ENCODE measurements at places on chromosomes 1 and 21.

- DNase-seq, result no peak
Measured at GRCh38 chr1:39159224-39160036, 45.1 kb upstream of the MACF1 start.

- DNase-seq, result peak; percentile 41
Measured at GRCh38 chr1:156623946-156624813, 5.0 kb downstream of the HAPLN2 start.

- DNase-seq, result no peak
Measured at GRCh38 chr1:229360420-229360819, 17.6 kb upstream of the CCSAP start.

GRCh38 chr1:98870959-98871903 lies 133.4 kb downstream of the PLPPR5 start:
- DNase-seq, result peak; percentile 25

- no peak for DNase-seq
Measured at GRCh38 chr1:100250264-100250663, 630 bp upstream of the DBT start.

DNA sequence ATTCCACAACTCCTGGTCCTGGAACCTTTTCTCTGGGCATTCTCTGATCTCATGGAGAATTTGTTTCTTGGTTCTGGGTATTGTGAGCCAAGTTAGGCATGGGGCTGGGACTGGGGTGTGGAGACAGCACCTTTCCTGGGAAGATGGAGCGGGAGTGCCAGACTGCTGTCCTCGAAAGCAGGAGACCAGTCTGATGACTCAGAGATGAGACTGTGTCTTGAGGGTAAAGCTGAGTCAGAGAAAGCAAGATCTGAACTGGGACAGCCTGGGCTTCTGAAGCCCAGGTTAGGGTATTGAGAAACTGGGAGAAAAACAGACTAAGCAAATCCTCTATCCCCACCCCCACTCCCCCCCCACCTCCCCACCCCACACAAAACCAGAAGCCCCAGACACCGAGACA lies 2.2 kb upstream of the KANK4 start:
- DNase-seq, result no peak

GRCh38 chr1:168096296-168097165 lies 40.2 kb downstream of the GPR161 start:
- DNase-seq, result no peak

DNA sequence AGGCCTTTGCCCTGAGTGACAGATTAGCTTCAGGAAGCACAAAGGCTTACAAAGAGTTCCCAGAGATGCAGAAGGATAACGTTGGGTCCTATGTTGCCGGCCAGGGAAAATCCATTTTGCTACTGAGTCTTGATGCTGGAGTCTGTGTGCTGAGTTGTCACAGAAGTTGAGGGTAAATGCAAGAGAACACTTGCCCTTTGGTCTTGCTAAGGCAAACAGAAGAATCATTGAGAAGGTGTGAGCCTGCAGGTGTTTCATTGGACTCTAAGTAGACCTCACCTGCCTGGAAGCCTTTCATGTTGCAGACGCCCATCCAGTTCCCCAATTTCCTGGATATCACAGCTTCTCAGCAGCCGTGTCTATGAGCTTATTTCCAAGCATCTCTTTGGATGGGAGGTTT lies 105.2 kb downstream of the PCP4 start:
- DNase-seq, result no peak

- DNase-seq, result no peak
Measured at GRCh38 chr1:121483961-121484424, 299.2 kb downstream of the SRGAP2C start.

DNA sequence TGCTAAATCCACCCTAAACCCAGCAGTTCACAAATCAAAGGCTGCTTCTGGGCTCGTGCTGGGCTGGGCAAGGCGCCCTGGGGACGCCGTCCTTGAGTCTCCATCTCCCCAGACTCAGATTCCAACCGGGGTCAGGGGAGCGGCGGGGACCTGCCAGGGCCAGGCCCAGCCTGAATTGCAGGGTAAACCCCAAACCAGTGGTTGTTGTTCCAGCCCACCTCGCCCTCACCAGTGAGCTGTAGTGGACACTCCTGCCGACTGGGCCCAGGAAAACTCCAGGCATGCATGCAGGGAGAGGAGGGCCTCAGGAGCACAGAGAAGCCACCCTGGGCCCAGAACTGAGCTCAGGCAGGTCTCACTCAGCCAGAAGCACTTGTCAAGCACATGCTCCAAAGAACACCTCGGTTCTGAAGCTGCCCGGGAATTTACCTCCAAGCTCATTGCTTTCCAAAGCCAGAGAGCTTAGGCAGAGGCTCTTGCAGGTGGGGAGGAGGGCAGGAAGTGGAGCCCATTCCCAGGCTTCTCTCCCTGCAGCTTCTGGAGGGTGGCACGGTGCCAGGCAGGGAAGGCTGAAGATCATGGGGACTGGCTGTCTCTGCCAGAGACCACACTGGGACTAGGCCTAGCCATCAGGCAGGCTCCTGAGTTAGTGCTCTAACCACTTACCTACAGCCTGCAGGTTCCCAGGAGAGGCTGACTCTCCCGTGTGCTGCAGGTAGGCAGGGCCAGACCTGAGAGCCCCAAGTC lies 437.0 kb downstream of the MATN1 start:
- no peak for DNase-seq

GRCh38 chr1:216905137-216905536 lies 181.9 kb upstream of the ESRRG start:
- DNase-seq, result no peak

DNA sequence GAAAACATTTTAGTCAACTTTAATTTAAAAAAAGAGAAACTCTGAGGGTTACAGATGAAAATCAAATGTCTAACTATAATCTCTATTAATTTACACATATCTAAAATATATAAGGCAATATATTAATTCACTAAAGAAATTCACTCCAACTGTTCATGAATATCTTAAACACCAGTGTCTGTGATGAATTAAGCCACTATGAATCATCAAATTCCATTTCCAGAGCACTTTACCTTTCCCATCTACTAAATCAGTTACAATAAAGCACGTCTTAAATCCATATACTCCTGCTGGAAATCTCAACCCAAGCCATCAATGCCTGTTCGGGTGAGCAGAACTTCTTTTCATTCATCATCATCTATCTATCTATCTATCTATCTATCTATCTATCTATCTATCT lies 4.3 kb downstream of the TAF5L start:
- DNase-seq, result no peak

DNA sequence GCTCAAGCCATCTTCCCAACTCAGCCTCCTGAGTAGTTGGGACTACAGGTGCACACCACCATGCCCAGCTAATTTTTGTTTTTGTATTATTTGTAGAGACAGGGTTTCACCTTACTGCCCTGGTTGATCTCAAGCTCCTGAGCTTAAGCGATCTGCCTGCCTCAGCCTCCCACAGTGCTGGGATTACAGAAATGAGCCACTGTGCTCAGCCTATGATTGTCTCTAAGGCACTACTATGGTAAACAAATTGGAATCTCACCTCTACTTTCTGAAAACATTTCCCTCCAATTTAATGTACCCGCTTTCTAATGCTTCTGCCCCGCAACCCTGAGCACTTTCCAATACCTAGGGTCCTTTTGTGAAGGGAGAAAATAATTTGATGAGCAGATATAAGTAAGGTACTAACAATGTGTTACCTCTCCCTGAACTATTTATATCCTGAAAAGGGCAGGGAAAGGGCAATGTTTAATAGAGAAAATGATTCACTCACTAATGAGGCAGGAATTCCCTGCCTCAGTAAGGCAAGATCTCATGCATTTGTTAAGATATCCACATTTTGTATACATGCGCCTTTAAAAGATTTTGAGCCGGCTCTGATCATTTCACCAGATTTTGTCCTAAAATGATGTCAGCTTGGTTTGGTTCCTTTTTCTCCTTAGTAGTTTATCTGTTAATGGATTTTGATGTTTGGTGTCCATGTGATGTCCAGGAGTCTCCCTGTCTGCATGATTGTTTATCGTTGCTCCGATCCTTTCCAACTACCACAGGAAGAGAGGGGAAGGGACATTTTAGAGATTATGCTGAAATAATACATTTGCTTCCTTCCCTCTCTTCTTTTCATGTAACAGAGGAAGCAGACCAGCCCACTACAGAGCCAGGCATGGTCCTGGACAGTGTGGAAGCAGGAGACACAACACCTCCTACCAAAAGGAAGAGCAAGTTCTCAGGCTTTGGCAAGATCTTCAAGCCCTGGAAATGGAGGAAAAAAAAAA lies 47.3 kb upstream of the RCC1 start:
- DNase-seq, result no peak

GRCh38 chr1:230572121-230573105 lies 69.9 kb upstream of the COG2 start:
- no peak for DNase-seq

Data from activated CD4-positive, alpha-beta T cell treated with anti-CD3 and anti-CD28 coated beads, Interleukin-2, amount 50 U/mL, for 1 hour (primary cell).